ENCODE measurements at places on chromosomes 3 and 15.

DNA sequence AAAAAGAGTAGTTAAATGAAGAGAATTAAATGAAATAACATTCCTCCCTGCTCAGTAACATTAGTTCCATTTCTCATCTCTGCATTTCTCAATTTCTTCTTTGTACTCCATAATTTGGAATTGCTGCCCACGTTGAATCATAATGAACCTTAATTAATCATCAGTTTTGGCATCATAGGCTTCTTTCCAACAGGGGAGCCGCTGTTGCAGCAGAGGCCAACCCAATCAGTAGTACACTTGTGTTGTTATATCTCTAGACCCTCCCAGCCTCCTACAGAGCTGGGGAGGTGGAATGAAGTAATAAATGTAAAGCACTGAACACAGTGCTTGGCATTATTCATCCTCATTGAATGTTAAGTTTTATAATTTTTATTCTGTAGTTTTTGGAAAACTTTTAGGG is 240.7 kb downstream of the CHST2 start:
- DNase-seq, result peak; percentile 68

DNA sequence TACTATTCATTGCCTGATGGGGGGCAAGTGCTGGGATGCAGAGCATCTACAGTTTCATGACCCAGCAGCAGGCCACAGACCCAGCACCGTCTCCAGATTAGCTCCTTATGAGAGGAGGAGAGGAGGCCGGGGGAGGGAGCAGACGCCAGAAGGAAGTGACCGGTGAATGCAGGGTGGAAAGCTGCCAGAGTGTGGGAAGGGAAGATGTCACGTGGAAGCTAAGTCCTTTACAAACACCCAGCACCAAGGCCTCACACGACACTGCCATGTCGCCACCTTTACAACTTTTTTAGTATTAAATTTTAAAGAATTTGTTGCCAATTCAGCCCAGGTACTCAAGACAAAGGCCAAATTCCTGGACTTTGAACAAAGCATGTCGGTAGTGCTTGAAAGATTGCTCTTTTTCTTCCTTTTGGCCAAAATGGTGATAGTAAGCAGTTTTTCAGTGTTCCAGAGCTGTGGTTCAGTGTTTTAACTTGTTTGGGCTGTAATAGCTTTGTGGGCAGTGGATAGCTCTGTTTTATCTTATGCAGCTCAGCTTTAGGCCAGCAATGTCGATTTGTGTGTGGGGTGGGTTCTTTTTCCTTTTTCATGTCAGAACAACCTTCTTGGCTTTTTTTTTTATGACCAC is 58.2 kb downstream of the ZBTB38 start:
- peak; percentile 82 for DNase-seq

- peak; percentile 25 for DNase-seq
These were observed 1.1 kb downstream of the ITPR1 start for GRCh38 chr3:4493941-4494894.

DNA sequence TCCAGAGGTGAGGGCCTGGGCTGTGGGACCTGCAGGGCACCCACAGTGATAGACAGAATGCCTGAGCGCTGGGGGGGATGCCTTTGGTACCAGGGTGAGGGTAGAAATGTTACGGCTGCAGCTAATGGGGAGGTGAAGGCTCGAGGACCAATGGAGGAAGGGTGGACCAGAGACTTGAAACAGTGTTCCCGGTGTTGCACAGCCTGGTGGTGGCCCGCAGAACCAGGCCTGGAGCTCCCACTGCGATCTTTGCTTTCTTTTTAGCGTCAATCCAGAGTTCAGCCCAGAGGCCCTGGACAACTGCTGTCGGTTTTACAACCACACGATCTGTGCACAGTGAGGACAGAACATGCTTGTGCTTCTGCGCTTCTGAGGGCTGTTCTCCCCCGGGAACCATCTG is 36.8 kb upstream of the PDE8A start:
- no peak for DNase-seq

DNA sequence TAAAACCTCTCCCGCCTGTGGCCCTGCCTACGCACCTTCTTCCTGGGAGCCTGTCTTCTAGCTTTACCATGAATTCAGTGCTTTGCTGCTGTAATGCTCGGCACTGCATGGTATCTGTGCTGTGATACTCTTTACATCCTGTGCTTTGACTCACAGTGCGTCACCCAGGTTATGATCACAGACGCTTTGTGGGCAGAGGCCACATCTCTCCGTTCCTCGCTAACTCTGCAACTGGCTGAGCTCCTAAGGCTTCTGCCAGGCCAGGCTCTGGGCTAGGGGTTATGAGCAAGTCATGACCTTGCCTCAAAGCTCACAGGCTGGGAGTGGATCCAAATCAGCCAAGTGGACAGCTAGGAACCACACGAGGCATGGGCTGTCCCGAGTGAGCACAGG is 23.2 kb downstream of the SPTBN5 start:
- DNase-seq, result peak; percentile 88

GRCh38 chr3:179949869-179950268 is 86.9 kb downstream of the PEX5L start:
- no peak for DNase-seq

DNA sequence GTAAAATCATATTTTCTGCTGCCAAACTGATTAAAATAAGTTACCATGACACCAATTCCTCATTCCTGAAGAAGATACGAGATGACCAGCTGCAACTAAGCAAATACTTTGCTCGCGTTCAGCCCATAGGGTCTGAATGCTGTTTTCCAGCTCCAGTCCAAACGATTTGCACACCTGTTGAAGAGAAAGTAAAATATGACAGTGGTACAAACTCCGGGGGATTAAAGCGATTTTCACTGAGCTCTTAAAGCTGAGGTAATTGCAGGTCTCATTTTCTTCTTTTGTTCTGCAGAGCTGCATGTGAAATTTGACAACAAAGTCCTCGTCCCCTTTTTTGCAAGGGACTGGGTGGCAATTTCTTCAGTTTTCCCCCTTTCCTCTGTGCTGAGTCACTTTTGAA is 118.4 kb downstream of the NR2F2 start:
- no peak for DNase-seq

DNA sequence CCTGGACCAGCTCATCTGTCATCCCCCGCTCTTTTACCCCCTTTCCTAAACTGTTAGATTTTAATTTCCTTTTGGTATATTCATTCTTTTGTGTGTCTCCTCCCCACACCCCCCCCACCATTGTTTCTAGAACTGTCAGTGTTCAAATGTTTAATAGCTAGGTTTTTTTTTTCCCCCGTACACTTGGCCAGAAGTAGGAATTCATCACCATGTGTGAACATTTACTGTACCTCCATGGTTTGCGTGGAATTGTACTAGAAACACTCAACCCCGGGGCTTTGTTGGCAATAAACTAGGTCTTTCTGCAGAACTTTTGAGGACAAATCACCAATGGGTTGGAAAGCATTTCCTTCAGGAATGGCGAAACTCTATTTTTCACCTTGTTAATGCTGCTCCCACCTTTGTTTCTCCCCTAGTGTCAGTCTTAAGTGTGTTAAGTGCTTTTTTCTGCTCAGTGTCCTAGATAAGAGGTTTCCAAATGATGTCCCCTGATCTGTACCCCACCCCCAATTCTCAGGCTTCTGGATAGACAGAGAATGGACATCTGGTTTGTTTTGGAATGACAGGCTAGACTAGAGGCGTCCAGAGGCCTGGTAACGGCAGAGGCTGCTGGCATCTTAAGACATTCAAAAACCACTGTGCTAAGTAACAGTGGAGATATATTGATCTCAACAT is 76.8 kb downstream of the SMAD3 start:
- DNase-seq, result no peak

- DNase-seq, result no peak
These were observed 21.7 kb downstream of the SLMAP start for GRCh38 chr3:57777774-57778173.

DNA sequence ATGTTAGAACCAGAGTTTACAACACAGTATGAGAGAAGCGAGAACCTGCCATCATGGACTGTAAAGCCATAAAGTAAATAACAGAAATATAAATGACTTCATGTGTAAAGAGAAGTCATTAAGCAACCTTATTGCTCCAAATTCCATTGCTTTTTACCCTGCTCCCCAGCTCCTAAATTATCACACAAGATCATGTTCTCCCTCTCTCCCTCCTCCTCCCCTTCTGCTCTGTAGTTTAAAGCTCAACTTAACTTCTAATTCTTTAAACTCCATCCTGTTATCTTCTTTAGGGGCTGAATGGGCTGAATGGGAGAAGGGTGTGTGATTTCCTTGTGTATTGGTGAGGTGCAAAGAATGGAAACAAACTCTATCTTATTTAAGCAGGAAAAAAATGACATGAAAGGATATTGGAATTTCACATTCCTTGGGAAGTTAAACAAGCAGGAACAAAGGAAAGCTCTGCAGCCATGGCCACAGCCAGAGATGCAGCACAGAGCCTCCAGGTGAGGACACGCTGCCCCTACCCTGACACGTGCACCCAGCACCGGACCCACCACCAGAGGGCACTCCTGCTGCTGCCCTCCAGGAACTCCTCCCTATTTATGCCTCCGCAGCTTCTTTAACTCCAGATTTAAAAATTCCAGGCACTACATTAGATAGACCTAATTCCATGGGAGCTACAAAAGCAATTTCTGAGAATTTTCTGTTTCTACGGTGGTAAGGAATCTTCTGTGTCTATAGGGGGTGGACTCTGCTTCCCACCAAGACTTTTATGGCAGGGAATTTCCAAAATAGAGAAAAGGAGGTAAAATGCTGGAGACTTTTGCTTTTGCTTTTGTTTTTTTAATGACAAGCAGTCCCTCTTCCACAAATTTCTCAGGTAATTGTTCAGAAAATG is 76.9 kb upstream of the ABI3BP start:
- peak; percentile 37 for DNase-seq

GRCh38 chr3:3366386-3366785 is 186.9 kb upstream of the CRBN start:
- DNase-seq, result no peak

DNA sequence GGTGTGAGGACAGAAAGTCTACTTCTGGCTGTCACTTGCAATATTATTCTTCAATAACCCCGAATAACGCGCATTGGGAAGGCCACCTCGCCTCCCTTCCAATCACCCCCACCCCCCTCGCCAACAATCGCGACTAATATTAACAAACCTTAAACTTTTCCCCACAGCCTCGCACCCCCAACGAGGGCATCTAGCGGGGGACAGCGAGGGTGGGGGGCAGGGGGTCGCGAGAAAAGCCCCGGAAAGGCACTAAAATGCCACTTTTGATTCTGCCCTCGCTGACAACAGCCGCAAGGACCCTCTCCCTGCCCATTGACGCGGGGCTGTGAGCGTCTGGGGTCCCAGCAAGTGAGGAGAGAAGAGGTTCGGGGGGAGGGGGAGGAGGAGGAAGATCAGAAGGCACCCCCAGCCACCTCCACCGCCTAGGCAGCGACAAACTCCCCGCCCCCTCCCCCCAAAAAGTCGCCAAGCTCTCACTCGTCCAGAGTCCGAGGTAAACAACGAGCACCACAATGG is 868 bp downstream of the SATB1 start:
- DNase-seq, result no peak

GRCh38 chr15:67241132-67241855 is 13.2 kb downstream of the AAGAB start:
- no peak for DNase-seq

DNA sequence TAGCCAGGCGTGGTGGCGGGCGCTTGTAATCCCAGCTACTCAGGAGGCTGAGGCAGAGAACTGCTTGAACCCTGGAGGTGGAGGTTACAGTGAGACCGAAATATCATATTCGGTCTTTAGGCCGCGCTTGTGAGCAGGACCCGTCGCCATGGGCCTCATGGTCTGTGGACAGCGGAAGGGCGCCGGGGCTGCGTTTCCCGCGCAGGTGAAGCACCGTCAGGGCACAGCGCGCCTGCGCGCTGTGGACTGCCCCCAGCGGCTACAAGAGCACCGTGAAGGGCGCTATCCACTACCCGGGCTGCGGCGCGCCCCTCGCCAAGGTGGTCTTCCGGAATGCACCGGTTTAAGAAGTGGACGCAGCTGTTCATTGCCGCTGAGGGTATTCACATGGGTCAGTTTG is 482.0 kb upstream of the NAALADL2 start:
- no peak for DNase-seq

DNA sequence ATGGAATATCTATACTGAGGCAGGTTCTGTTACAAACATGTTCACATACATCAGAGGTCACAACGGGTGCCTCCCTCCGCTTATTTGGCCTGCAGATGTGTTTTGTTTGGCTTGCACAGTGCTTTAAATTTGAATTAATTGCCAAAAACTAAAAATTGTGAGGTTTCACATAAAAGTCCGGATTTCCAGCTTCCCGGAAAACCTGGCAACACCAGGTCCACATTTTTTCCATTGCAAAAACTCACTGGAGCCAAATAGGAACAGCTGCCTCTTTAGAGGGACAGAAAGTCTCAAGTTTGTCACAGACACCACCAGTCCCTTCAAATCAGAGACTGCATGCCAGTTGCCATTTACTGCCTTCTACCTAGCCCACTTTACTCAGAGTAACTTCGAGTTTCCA is 205.9 kb upstream of the MDFIC2 start:
- DNase-seq, result no peak

DNA sequence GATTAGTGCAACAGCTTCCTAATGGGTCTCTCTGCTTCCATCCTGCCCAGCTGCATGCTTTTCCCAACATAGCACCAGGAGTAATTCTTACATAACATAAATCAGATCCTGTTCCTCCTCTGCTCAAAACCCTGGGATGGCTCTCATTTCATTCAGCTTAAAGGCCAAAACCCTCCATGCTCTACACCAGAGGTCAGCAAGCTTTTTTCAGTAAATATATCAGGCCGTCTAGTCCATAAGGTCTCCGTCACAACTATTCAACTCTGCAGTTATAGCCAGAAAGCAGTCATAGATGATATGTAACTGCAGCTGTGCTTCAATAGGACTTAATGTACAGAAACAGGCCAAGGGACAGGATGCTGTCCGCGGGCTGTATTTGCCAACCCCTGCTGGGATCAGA is 202.8 kb upstream of the UBE2E2 start:
- DNase-seq, result no peak

GRCh38 chr15:39361497-39361896 is 219.4 kb upstream of the THBS1 start:
- DNase-seq, result no peak

DNA sequence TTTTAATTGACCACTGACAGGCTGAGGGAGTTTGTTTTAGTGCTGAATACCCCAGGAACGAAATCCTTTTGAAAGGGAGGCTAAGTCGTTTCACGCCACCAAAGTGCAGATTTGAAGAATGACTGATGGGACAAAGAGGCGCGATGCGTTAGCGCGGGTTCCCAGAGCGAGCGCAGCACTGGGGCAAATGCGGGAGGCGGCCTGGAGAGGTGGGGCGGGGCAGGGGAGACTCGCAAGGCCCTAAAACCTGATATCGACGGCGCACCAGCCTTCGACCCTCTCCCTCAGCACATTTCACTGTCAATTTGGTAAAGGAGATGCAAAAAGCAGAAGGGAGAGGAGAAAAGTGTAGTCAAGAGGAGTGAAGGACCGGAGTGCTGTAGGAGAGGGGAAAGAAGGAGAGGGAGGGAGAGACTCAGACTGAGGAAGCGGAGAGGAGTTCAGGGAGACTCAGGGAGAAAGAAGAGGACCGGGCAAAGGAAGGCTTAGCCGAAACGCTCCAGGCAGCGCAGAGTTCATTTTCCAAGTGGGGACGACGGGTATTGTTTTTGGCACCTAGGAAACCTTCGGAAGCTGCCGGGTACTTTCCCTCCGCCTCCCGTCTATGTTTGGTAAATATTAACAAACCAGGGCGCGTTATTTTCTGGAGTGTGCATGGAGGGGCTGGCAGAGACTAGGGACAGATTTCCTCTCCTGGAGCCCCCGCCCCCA is 3.8 kb upstream of the FOXB1 start:
- no peak for DNase-seq

GRCh38 chr3:87317779-87318178 is 41.4 kb upstream of the POU1F1 start:
- no peak for DNase-seq

- no peak for DNase-seq
These were observed 32.5 kb downstream of the OR5H15 start for GRCh38 chr3:98199020-98199419.

GRCh38 chr3:170259907-170260306 is 37.7 kb downstream of the PRKCI start:
- DNase-seq, result no peak

Data from fibroblast of mammary gland (primary cell).